D341Med (cell line): ENCODE measurements at places on chromosomes 4 and X.
A peak's percentile ranks its signal among the peaks of the same experiment; 100 is the strongest.

- DNase-seq = no peak
Observed at GRCh38 chr4:31086756-31087330, 366.7 kb downstream of the PCDH7 start.

GRCh38 chr4:25913056-25913850 is 767 bp upstream of the SMIM20 start:
- peak; percentile 52 for DNase-seq

GRCh38 chrX:22276781-22277180 is 4.1 kb downstream of the CBLL2 start:
- no peak for DNase-seq

- no peak for DNase-seq
Observed at GRCh38 chrX:133781174-133781573, 204.2 kb downstream of the GPC3 start.

DNA sequence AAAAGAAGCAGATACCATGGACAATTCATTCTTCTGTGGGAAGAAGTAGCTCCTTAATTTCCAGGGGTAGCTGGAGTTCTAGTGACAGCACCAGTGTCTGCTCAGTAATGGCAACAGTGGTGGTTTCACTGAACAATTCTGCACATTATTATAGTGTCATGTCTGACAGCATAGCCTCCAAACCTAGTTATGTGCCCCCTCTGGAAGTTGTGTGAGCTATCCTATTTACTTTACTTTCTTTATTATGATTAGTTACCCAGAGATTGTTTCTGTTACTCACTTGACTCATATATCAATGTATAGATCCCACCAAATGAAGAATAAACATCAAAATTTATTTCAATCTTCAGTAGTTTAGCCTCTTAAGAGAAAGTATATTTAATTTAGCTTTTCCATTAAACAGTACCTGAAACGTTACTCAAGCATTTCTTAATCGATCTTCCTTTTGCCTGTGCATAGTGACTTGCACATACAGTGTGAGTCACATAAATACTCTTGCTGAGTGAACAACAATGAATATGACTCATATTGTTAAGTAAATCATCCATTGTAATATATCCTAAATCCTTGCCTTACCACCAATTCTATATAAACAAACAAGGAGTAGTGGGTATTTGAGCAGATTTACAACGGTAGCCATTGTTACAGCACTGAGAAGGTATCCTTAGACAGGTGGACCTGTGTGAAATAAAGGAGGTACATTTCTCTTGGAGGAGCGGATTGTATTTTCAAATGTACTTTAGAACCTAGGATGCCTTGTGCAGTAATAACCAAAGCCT is 534.7 kb downstream of the ANKRD50 start:
- DNase-seq = no peak

DNA sequence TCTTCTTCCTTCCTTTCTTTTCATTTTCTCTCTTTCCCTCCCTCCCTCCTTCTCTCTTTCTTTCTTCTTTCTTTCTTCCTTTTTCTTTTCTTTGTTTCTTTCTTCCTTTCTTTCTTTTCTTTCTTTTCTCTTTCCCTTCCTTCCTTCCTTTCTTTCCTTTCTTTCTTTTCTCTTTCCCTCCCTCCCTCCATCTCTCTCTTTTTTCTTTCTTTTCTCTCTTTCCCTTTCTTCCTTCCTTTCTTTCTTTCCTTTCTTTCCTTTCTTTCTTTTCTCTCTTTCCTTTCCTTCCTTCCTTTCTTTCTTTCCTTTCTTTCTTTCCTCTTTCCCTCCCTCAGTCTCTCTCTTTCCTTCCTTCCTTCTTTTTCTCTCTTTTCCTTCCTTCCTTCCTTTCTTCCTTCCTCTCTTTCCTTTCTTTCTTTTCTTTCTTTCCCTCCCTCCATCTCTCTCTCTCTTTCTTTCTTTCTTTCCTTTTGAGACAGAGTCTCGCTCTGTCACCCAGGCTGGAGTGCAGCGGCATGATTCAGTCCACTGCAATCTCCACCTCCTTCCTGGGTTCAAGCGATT is 44.4 kb downstream of the CRLF2 start:
- DNase-seq = no peak

DNA sequence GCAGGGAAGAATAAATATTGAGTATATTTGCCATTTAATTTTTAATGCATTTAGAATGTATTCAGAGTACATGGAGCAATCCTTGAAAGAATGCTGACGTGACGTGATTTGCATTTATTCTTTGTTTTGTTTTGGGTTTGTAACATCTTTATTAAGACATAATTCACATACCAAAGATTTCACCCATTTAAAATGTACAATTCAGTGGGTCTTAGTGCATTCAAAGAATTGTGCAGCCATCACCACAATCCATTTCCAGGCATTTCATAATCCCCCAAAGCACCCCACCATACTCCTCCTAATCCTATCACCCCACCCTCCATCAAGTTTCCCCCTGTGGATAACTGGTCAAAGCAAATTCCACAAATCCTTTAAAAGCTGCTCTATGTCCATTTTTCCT is 87.4 kb downstream of the FAM9B start:
- no peak for DNase-seq

DNA sequence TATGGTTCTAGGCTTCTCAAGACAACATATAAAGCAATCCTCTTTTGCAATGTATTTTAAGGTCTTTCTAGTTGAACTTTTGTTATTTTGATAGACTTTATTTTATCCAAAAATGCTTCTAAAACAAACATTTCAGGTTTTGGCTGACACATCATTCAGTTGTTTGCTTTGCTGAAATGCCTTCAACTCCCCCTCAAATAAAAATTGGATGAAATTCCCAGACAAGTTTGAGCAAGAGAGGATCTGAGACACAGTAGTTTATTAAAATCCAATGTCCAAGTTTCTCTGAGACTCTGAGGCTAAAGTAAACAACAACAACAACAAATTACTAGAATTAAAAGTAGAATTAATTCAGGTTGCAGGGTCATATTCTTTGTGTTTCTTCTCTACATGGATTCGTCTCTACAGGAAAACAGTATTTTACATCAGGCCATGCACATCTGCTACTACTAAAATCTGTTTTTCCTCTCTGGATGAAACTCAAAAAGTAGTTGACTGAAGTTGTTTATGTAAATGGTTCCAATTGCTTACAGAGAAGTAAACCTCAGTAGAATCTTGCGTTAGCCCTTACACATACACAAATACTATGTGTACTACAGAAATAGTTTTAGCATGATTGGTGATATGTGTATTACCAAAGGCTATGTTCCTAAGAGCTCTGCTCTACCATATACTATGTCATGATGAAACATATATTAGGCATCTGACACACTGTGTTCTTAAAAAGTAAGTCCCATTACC is 64.9 kb downstream of the PRSS12 start:
- DNase-seq = no peak

DNA sequence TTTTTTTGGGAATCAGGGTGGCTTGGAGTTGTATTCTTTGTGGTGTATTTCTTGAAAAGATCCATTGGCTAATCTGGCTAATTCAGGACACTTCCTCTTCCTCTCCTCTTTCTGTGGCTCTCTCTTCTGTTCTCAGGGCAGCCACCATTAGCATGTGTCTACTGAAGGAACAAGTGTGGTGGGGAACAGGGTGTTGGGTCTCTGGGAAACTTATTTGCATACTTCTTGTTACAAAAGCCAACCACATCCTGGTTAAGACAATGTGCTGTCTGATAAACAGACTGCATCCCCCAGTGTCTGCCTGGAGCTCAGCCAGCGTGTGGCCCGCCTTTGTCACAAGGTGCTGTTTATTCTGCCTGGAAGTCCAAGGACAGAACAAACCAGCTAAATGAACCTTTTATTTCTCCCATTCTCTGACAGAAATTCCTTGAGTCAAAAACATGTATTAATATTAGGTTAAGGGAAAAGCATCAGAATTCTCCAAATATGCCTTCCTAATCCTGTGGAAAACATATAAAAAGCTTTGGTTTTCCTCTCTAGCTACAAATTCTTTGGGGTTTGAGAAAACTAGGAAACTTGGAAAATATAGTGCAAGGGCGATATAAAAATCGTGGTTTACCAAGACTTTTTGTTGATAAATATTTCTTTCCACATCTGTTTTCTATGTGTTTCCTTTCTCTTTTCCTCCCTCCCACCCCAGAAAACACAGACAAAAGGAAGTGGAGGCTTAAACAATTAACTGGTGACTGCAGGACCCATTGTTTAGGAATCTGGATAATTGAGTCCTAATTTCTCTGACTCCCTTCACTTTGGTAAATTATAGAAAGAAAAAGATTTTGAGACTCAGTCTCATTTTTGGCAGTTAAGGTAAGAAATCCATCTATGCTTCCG is 203.6 kb downstream of the SPRY1 start:
- no peak for DNase-seq

DNA sequence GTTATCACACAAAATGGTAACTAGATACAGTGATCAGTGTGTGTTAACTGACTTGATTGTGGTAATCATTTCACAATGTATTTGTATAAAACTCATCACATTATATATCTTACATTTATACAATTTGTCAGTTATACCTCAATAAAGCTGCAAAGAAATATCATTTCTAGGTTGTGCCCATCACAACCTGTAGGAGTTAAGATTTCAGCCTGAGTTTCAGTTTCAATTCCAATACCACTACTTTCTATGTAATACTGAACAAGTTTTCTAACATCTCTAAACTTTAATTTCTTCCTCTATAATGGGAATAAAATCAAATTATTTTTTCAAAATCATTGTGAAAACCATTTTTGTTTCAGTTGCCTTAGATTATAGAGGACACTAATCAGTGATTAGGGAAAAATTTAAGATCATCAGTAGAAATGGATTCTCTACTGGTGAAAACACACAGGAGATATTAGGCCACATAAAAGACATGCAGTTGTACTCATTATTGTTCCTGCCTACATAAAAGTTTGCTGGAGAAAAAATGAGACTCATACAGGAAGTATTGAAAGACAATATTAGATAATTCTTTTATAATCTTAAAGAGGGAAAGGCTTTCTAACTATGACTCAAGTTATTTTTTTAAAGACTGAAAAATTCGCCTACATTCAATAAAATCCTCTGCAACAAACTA is 18.4 kb upstream of the TBC1D1 start:
- DNase-seq = no peak

- DNase-seq = no peak
Observed at GRCh38 chr4:53376900-53377299, 541 bp upstream of the FIP1L1 start.

DNA sequence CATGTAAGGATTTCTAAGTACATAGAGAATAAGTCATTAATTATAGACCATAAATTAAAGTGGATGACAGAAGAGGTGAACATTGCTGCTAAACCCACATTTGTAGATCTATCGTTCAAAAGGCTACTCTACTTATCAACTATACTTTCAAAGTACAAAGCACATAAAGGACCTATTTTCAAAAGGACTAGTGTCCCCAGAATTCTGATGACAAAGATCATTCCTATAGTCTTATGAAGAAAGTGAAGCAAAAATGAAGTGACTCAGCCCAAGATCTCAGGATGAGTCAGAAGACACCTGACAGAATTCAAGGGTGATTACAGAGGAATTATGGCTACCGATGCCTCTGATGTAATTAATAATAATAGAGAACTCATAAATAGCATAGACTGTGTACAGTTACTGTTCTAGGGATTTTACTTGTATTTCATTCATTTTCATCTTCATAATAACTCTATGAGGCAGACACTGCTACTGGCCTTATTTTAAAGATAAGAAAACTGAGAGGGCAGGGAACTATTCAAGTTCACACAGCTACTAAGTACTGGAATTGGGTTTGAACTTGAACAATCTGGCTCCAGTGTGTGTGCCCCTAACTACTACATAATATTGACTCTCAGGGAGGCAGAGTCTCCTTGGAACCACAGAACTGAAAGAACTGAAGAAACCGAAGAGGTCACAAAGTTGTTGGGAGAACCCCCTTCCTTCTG is 17.1 kb downstream of the USP46 start:
- DNase-seq = no peak

- DNase-seq = no peak
Observed at GRCh38 chrX:146454363-146454762, 355.2 kb upstream of the CXorf51B start.

GRCh38 chrX:109578916-109579315 is 42.3 kb downstream of the NXT2 start:
- no peak for DNase-seq

GRCh38 chr4:47010347-47010911 is 17.0 kb upstream of the GABRA4 start:
- no peak for DNase-seq

GRCh38 chr4:83569429-83569828 is 33.5 kb downstream of the GPAT3 start:
- no peak for DNase-seq

DNA sequence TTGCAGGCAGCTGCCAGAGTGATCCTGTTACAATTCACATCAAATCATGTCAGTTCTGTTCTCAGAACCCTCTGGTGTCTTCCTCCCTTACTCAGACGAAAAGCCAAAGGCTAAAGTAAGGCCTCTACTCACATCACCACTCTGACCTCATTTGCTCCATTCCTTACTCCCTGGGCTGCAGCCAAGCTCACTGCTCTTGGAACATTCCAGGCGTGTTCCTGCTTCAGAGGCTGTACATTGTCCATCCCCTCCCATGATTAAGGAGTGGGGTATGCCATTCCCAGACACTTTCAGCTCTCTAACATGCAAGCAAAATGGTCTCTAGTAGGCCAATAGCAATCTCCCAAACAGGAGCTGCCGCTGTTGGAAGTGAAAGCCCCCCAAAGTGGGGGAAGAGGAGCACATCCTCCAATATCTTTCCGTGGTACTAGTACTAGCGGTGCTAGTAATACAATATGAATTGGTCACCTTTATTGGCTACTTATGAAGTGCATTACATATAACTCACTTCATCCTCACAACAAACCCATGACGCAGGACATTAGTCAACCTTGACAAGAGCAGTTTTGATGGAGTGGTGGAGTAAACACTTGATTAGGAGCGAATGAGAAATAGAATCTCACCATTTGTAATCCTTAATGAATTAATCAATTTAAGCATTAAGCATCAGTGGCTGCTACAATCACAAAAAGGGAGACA is 15.0 kb downstream of the GAB3 start:
- DNase-seq = no peak

- DNase-seq = no peak
Observed at GRCh38 chrX:150269605-150270254, 93.4 kb upstream of the MAMLD1 start.

- DNase-seq = no peak
Observed at GRCh38 chr4:139525414-139525813, 30.6 kb downstream of the SETD7 start.
